Fibroblast of skin of left quadriceps (primary cell): ENCODE measurements at places on chromosomes 7 and 10.

DNA sequence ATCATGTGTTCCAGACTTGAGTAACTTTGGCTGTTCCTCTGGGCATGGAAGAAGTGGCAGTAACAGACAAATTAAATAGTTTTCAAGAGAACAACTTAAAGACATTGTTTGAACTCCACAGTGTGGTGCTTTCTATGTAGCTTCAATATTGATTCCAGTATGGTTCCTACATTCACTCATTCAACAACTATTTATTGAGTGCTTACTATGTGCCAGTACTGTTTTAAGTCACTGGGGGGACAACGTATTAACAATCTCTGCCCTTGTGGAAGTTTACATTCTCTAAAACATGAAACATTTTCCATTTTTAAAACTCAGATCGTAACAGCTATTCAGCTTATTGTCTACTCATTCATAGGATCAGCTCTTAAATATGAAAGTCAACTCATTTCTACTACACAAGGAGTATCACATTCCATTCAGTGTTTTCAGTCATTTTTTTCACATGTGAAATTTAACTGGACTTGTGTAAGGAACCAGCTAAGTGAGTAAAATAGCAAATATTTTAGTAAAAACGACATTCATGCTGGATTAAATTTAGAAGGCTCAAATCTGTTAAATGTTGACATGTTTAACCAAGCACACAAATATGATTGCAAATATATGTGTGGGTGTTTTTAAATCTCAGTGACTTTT lies 13.6 kb upstream of the CUBN start:
- DNase-seq, result no peak

GRCh38 chr10:114357515-114357996 lies 46.7 kb downstream of the AFAP1L2 start:
- DNase-seq, result no peak

GRCh38 chr10:15401382-15401781 lies 30.3 kb upstream of the FAM171A1 start:
- DNase-seq, result no peak

- DNase-seq, result no peak
Observed at GRCh38 chr10:47035819-47036337, 124.7 kb downstream of the PTPN20 start.

- no peak for DNase-seq
Observed at GRCh38 chr7:28409716-28410627, 2.3 kb upstream of the CREB5 start.

DNA sequence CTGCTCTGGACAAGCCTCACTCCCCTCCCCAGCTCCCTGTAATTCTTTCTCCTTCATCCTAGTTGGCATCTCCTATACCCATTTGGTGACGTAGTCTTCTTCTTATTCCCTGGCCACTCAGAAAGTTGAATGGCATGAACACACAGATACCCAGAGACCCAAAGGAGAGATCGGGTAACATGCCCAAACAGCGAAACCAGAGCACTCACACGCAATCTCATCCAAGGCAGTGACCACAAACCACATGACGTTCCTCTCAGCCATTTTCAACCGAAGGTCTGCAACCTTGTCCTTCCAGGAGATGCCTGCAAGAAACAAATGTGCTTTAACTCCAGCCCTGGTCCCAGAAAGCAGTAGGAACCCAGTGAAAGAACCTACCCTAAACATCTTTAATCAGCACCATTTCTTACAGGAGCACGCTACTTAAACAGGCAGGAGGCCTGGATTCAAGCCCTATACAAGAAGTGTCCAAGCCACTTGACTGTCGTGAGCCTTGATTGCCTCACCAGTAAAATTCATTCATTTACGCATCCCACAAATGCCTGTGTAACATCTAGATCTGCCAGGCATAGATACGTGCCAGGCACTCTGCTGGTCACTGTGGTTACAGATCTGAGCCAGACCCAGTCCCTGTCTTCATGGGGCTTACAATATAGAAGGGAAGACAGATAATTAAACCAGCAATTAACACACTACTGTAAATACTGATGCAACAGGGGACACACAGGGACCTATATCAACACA lies 37.1 kb downstream of the XPNPEP1 start:
- DNase-seq, result no peak

DNA sequence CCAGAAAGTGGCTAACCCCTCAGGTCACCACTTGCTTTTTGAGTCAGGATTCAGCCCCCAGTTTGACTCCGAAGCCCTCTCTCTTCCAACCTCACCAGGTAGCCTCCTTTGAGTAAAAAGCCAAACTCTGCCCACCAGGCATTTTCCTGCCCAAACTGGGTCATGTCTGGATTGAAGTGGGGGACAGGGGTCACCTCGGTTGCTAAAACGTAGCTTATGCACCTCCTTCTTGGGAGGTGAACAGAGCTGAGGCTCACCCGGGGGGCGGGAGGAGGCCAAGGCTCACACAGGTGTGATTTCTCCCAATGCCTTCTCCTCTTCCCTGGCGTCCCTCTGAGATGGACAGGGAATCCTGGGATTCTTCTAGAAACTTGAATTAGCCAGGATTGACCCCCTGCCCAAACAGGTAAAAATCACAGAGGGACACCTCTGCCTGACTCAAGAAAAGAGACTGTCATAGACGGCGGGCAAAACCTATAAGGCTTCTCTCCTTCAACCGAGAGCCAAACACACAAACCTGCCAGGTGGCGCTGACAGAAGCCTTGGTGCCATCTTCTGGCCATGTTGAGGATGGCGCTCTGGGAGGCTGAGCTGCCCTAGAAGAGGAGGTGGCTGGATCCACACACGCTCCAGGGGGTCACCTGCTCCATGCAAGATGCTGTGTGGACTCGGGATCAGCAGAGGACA lies 51.6 kb downstream of the PRLHR start:
- no peak for DNase-seq

- no peak for DNase-seq
Observed at GRCh38 chr7:119688831-119689230, 584.1 kb upstream of the KCND2 start.

DNA sequence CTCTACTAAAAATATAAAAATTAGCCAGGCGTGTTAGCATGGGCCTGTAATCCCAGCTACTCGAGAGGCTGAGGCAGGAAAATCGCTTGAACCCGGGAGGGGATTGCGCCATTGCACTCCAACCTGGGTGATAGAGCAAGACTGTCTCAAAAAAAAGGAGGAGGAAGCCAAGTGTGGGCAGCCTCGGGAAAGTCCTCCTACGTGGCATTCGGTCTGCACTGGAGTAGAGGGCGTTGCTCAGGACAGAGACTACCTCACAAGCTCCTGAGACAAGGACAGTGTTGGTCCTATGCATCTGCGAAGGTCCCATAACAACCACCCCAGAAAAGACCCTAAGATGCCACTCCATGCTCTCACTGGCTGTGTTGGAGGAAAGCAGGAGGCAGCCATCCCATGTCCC lies 10.0 kb upstream of the SERPINE1 start:
- no peak for DNase-seq

DNA sequence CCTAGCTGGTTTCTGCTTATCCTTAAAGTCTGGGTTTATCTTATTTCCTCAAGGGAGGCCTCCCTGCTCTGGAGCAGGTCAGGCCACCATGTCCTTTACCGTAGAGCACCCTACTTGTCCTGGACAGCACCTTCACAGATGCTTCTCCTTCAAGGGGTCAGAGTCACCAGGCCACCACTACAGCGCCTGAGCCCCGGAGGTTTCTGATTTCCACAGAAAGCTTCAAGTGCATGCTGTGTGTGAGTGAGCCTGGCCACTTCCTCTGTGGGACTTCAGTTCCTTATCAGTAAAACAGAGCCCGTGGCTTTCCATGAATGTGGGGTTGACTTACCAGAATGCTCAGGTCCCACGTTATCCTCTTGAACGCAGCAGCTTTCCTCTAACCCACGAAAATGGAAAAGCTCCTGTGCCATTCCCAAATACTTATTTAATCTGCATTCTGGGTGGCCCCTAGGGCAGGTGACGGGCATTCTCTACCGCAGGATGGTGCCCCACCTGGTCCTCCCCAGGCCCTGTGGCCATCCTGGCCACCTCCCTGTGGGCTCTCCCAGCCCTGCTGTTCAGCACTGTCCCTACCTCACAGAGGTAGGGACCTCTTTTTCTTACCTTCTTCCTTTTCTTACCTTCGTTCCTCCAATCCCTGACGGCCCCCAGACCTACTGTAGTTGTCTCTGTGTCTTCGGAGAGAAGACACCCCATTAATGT lies 1.4 kb upstream of the DOCK1 start:
- DNase-seq, result no peak

- DNase-seq, result peak; percentile 58
Observed at GRCh38 chr10:49139028-49139845, 5.4 kb upstream of the FAM170B start.

- no peak for DNase-seq
Observed at GRCh38 chr10:83542774-83543411, 596.4 kb upstream of the GHITM start.

DNA sequence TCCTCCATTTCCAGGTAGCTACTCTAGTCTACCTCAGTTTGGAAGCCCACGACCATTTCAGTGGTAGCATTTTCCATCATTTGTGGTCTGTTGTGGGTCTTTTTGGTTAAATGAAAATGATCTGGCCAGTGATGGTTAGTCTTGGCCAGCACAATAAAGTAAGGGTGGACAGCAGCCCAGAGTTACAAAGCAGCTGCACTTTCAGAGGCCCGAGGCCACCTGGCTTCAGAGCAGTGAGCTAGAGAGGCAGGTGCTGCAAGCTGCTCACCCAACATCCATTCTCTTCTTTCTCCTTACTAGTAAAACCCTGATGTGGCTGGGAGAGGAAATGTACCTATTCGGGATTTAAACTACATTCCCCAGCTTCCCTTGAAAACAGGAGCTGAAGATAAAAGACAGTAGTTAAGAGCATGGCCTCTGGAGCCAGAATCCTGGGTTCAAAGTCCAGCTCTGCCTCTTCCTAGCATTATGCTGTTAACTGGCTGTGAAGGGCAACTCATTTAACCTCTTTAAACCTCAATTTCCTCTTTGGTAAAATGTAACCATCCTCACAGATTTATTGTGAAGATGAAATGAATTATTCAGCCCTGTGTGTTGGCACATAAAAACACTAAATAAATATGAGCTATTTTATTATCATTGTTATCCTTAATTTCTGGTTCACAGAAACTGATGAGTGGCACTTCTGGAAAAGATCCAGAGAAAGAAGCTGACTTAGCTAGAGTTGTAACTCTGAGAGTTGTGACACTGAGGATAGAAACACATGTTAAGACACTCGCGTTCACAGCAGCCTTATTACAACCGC lies 517.4 kb downstream of the PARD3 start:
- DNase-seq, result no peak

- DNase-seq, result no peak
Observed at GRCh38 chr10:83222300-83222699, 917.0 kb upstream of the GHITM start.

DNA sequence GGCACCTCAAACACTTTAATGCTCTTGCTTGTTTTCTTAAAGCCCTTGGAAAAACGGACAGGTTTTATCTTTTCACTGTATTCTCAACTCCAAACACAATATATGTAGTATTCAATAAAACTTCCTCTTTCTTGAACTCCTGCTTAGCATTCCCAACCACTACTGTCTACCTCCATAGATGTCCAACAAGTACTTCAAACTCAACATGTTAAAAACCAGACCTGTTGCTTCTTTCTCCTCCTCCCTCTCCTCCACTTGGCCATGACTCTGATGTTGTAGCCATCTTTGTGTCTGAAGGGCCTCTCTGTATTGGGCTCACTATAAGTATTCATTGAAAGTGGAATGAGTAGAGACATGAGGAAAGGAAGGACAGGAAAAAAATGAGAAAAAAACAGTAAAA lies 16.2 kb upstream of the COL17A1 start:
- no peak for DNase-seq

- no peak for DNase-seq
Observed at GRCh38 chr7:3691478-3692158, 390.6 kb downstream of the SDK1 start.

DNA sequence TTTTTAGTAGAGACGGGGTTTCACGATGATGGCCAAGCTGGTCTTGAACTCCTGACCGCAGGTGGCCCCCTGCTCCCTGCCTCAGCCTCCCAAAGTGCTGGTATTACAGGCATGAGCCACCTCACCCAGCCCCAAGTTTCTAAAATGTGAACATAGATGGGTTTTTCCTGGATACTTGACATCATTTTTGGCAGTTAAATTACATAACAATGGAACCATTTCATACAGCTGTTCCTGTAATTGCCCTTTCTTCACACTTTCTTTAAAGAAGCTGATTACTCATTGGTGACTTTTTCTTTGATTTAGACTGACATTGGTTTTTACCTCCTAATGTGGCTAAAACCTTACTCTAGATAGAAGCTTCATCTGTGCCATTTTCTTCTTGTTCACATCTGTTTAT lies 5.9 kb downstream of the ZKSCAN1 start:
- no peak for DNase-seq

DNA sequence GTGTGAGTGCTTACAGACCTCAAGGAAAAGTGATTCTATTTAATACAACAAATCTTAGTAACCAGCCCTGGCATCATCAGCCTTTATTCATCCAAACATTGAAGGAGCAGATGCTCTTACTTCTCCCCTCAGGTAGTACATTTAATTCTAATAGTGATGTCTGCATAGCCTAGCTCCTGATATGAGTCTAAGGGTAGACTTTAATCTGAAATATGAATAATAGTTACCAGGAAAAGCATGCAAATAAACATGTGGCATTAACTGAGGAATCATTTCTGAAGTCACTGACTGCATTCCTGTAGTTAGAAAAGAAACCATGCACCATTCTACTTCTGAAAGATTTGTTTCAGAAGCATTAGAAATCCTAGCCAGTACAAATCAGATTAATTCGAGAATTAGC lies 25.7 kb upstream of the LMBR1 start:
- DNase-seq, result no peak

- DNase-seq, result no peak
Observed at GRCh38 chr7:12567015-12567414, 3.5 kb upstream of the SCIN start.

- peak; percentile 42 for DNase-seq
Observed at GRCh38 chr7:17706734-17707133, 233.6 kb downstream of the SNX13 start.

- no peak for DNase-seq
Observed at GRCh38 chr7:30012757-30013156, 13.7 kb downstream of the FKBP14 start.

- DNase-seq, result no peak
Observed at GRCh38 chr10:43419997-43420368, 11.0 kb upstream of the HNRNPF start.

GRCh38 chr7:101555921-101556275 lies 73.2 kb downstream of the MYL10 start:
- no peak for DNase-seq

- DNase-seq, result no peak
Observed at GRCh38 chr7:78993341-78993740, 460.1 kb downstream of the MAGI2 start.

DNA sequence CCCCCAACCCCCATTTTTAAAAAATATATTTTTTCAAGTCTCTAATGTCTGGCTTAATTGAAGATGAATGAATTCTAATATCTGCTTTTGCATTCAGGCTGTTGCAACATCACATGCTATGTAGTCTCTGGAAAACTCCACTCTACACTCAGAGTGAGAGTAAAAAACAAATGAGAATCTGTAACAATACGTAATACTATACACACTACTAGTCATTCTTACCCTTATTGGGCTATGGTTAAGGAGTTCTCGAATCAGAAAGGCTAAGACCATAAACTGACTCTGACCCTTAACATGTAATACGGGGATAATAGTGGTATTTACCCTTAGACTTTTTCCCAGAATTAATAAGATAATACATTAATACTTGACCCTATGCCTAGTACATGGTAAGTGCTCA lies 42.9 kb upstream of the TMEM168 start:
- DNase-seq, result no peak
